CD4-positive, alpha-beta T cell treated with Interleukin-15 for 4 hours (primary cell): ENCODE measurements at places on chromosomes 6 and 20.

DNA sequence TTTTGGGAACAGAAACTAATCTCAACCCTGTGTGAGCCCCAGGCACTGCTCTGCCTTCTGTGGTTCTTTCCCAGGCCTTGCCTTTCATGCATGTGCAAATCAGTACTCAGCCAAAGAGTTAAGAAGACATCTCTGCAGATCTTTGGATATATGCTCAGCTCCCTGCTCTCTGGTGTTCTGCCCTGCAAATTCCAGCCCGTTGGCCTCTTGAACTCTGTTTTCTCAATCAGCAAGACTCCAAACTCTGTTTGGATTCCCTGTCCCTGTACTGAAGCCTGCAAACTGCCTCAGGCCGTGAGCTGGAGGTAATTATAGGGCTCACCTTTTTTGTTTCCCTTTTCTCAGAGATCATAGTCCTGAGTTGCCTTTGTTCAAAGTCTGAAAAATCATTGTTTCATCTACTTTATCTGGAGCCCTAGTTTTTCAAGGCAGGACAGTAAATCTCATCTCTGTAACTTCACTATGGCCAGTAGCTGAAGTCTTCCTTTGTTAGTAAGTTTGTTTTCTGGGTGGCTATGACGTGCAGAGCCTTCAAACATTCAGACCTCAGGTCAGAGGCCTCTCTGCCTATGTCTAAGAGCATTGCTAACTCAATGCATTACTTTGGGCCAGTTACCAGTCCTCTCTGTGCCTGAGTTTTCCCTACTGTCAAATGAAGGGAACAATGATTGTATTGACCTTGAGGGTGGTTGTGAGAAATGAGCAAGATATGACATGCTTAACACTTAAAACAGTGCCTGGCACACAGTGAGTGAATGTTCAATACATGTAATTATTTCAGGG, 15.9 kb upstream of the MDFI start:
- no peak for DNase-seq

GRCh38 chr6:138571181-138571580, 71.9 kb upstream of the NHSL1 start:
- DNase-seq, result no peak

DNA sequence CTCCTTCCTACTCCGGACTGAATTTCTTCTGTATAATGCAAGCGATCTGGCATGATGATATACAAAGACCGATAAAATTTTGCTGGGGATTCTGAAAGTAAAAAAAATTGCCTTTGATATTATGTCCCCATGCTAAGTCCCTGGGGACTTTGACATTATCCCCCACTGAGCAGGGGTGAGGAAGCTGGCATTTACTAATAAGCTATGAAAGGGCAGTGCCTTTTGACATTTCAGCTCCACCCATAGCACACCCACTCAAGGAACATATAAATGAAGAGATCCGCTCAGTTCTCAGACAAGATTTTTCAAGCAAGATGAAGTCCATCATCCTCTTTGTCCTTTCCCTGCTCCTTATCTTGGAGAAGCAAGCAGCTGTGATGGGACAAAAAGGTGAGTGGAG, at the start of gene SEMG2:
TSS of gene SEMG2 (plus strand) at position 298 of the 400 bp plus-strand sequence. CDS start at position 315, 17 bp downstream.
- no peak for DNase-seq

DNA sequence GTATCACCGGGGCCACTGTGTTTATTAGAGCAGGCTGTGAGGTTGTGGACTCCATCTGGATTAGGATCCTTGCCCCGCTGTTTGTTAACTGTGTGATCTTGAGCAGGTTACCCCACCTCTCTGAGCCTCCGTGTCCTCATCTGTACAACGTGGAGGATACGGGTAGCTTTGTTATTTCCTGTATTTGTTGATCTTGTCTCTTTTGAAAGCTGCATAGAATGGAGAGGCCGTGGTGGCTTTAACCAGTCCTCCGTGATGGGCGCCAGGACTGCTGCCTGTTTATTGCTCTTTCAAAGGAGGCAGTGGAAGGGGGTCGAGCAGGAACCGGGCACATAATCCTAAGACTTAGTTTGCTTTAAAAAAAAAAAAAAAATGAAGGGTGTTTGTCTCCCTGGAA, 22.9 kb downstream of the BCAS4 start:
- no peak for DNase-seq

DNA sequence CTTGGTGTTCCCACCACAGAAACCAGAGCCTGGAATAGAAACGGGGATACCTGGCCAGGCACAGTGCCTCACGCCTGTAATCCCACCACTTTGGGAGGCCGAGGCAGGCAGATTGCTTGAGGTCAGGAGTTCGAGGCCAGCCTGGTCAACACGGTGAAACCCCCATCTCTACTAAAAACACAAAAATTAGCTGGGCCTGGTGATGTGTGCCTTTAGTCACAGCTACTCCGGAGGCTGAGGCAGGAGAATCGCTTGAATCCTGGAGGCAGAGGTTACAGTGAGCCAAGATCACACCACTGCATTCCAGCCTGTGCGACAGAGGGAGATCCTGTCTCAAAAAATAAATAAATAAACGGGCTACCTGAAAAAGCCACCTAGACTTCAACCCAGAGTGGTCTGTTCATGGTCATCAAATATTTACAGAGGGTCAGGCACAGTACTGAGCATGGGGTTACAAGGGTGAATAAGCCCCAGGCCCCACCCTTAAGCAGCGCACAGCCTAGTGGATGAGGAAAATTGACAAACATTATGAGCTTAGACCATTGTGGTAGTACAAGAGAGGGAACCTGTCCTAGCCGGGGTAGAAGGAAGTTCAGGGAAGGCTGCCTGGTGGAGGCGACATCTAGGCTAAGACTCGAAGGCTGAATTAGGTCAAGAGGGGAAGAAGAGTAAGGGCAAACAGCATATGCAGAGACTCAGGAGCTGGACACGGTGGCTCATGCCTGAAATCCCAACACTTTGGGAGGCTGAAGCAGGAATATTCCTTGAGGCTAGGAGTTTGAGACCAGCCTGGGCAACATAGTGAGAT, 7.2 kb upstream of the PCIF1 start:
- DNase-seq, result no peak

DNA sequence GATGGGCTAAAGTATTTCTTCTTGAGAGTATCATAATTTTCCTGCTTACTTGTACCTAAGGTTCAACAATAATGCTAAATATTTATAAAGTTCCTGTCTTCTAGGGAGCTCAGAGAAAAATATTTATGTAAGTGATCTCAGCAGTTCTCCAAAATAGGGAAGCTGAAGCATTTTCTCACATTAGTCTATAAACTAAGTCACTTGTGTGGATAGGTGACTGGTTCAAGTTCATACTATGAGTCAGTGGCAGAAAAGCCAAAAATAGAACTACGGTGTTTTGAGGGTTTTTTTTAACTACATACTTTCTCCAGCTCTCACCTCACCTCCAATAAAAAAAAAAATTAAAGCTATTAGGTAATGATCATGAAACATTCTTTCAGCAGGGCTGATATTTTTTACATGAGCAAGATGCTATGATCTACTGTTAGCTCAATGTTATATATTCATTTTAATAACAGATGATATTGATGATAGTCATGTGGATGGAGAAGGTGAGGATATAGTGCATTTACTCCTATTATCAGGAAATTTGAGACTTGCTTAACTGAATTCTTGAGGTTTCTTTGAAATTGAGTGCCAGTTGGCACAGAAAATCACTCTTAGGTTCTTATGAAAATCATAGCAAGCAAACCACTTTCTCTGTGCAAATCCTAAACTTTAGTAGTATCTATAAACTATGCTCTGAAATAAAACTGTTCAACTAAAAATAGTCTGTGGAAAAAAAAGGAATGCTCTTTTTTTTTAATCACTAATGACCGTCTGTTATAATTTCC, 4.1 kb upstream of the MOXD1 start:
- no peak for DNase-seq

GRCh38 chr20:37379967-37380828, 34.3 kb downstream of the SRC start:
- DNase-seq, result no peak

- no peak for DNase-seq
Measured at GRCh38 chr20:2655331-2656116, 3.1 kb downstream of the NOP56 start.

DNA sequence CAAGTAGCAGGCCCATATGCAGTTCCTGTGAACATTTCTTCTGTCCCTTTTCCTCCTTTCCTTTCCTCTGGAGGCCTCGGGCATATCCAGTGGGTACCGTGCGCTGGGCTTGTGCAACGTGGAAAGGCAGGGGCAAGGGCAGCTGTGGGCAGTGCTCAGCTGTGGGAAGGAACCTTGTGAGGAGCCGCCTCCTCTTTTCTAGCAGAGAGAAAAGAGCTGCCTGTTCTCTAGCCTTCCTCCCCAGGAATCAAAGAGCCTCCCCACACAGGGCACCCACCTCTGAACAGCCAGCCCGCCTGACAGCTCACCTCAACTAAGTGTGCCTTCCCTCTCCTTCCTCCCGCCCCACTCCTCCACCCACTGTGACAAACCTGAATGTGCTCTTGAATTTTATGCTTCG, 143.3 kb upstream of the HDDC2 start:
- DNase-seq, result no peak

DNA sequence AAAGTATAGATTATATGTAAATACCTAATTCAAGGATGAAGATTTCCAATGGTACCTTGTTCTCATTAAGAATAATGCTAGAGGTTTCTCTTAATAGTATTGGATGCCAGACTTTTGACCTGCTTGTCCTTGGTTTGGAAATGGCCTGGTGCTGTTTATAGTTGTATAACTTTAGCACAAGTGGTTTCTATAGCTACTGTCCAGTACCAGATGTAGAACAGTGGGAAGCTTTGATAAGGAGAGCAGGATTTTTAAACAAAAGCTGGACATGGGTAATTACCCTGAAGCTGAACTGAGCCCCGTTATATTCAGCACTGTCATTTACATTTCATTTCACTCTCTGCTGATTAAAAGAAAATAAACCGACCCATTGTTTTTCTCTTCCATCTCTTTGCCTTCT, 43.7 kb downstream of the TRMT11 start:
- DNase-seq, result no peak

DNA sequence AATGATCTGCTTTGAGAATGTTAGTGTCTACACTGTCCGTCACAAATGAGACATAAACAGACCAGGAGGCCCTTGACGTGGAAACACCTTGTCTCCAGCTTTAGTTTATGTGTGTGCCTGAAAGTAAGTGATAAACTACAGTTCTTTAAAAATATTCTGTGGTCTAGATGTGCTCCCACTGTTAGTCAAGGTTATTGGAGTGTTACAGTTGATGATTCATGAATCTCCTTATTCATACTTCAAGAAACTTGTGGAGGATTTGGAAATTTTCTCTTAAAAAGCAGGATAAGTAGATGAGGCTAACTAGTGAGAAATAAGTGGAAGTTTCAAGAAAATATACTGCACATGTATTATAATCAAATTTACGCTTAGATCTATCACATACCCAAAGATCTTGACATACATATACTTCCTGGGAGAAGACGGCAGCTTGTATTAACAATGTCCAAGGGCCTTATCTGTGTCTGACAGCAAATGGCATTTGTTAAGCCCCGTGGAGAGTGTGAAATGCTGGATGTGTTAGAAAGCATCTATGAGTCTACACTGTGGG, 90.5 kb upstream of the MBOAT1 start:
- no peak for DNase-seq
